ENCODE measurements at places on chromosomes 7 and 10.

GRCh38 chr7:105295596-105296352 lies 92.9 kb downstream of the SRPK2 start:
- peaks cover 36% of the 10 kb centered on the region for H3K4me1 ChIP-seq
- H3K4me3 ChIP-seq, result no peak overlapping the region
- no peaks in the 10 kb centered on the region for H3K27me3 ChIP-seq
- peaks cover 6% of the 10 kb centered on the region for H3K36me3 ChIP-seq
- no peak for DNase-seq

- H3K27ac ChIP-seq, result peak overlapping the region; percentile 37
- peaks cover 4% of the 10 kb centered on the region for H3K4me1 ChIP-seq
- H3K36me3 ChIP-seq, result peaks cover 22% of the 10 kb centered on the region
- DNase-seq, result no peak
- H3K4me3 ChIP-seq, result no peak overlapping the region
These were observed 7.9 kb downstream of the NUDT13 start for GRCh38 chr10:73117976-73118743.

DNA sequence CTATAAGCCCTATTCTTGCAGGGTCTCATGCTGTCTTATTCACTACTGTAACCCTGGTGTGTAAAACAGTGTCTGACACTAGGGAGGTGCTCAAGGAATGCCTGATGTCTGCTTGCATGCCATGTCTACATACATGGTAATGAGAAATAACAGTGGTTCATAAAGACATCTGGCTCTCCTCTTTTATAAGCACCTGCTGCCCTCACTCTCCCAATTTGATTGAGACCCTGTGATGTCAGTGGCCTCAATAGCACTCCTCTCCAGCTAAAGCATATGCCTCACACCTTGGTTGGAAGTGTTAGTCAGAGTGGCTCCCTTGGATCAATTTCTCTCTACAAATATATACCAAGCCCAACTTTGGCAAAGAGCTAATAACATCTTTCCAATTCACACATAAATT lies 30.6 kb downstream of the ANK3 start:
- no peak for DNase-seq
- no peaks in the 10 kb centered on the region for H3K4me1 ChIP-seq
- H3K27ac ChIP-seq, result no peak overlapping the region
- H3K4me3 ChIP-seq, result no peak overlapping the region

- H3K36me3 ChIP-seq, result no peaks in the 10 kb centered on the region
- H3K4me1 ChIP-seq, result peaks cover 12% of the 10 kb centered on the region
- H3K4me3 ChIP-seq, result no peak overlapping the region
- no peak overlapping the region for H3K27ac ChIP-seq
- H3K27me3 ChIP-seq, result peaks cover 3% of the 10 kb centered on the region
These were observed 6.1 kb upstream of the DEPP1 start for GRCh38 chr10:44984671-44985101.

DNA sequence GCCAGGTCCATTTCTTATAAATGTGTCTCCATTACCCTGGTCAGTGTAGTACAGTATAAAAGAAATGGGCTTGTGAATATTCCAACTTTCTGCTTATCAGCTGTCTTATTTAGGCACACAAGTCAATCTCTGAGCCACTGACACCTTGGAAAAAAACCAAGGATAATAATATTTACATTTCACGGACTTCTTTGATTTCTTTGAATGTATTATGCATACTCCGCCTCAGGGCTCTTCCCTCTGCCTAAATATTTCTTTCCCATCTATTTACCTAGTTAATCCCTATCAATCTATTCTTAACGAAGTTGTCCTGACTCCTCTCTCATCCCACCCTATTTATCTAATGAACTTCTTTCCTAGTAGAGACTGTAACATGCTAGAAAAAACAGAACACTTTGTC lies 253.8 kb downstream of the CRPPA start:
- no peak for DNase-seq
- no peak overlapping the region for H3K4me3 ChIP-seq
- no peaks in the 10 kb centered on the region for H3K27me3 ChIP-seq
- H3K36me3 ChIP-seq, result no peaks in the 10 kb centered on the region

- no peak overlapping the region for H3K27ac ChIP-seq
- H3K36me3 ChIP-seq, result peaks cover 16% of the 10 kb centered on the region
- no peak for DNase-seq
- H3K4me1 ChIP-seq, result peaks cover 5% of the 10 kb centered on the region
- no peaks in the 10 kb centered on the region for H3K27me3 ChIP-seq
These were observed 169.0 kb downstream of the MAD1L1 start for GRCh38 chr7:2063563-2064260.

- no peak overlapping the region for H3K27ac ChIP-seq
- DNase-seq, result no peak
- H3K27me3 ChIP-seq, result peaks cover 3% of the 10 kb centered on the region
- no peak overlapping the region for H3K4me3 ChIP-seq
These were observed 31.0 kb downstream of the BET1 start for GRCh38 chr7:93973134-93973533.

- no peaks in the 10 kb centered on the region for H3K27me3 ChIP-seq
- no peak overlapping the region for H3K27ac ChIP-seq
- H3K4me1 ChIP-seq, result peaks cover 28% of the 10 kb centered on the region
- peaks cover 57% of the 10 kb centered on the region for H3K36me3 ChIP-seq
- H3K4me3 ChIP-seq, result no peak overlapping the region
These were observed 19.8 kb downstream of the HNRNPA2B1 start for GRCh38 chr7:26180792-26181198.

GRCh38 chr7:37081436-37081835 lies 357.1 kb upstream of the AOAH start:
- H3K27ac ChIP-seq, result no peak overlapping the region
- no peaks in the 10 kb centered on the region for H3K27me3 ChIP-seq
- H3K4me3 ChIP-seq, result no peak overlapping the region
- peaks cover 49% of the 10 kb centered on the region for H3K36me3 ChIP-seq

GRCh38 chr10:49601857-49602256 lies 8.3 kb upstream of the SLC18A3 start:
- H3K36me3 ChIP-seq, result no peaks in the 10 kb centered on the region
- no peak overlapping the region for H3K27ac ChIP-seq
- H3K27me3 ChIP-seq, result peaks cover 7% of the 10 kb centered on the region
- no peaks in the 10 kb centered on the region for H3K4me1 ChIP-seq
- no peak overlapping the region for H3K4me3 ChIP-seq

DNA sequence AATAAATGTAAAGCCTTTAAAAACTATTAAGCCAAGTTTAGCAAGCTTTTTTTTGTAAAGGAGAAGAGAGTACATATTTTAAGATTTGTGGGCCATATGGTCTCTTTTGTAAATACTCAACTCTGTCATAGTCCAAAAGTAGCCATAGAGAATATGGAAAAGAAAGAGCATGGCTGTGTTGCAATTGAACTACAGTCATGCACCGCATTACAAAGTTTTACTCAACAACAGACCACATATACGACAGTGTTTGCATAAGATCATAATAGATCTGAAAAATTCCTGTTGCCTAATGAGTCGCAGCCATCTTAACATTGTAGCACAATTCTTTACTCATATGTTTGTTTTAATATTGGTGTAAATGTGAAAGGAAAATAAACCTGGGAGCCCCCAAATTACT lies 440.8 kb downstream of the HTR7 start:
- no peak overlapping the region for H3K4me3 ChIP-seq
- no peak overlapping the region for H3K27ac ChIP-seq
- DNase-seq, result no peak
- no peaks in the 10 kb centered on the region for H3K4me1 ChIP-seq
- no peaks in the 10 kb centered on the region for H3K36me3 ChIP-seq

DNA sequence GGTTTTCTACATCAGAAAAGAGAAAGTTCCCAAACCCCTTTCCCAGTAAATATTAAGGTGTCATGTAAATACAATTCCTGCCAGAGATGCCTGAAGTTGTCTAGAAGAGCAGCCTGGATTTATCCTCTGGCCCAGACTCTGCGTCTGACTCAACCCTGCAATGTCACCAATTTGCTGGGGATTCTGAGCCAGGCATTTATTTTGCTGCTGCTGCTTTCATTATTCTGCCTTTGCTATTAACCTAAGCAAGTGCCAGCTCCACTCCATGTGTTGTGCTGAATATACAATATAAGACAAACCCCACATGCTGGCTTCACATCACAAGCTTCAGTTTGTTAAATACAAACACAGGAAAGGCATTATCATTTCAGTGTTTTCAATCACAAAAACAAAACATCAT lies 59.1 kb downstream of the ELAPOR2 start:
- no peaks in the 10 kb centered on the region for H3K4me1 ChIP-seq
- H3K36me3 ChIP-seq, result no peaks in the 10 kb centered on the region
- no peak for DNase-seq
- no peak overlapping the region for H3K4me3 ChIP-seq

DNA sequence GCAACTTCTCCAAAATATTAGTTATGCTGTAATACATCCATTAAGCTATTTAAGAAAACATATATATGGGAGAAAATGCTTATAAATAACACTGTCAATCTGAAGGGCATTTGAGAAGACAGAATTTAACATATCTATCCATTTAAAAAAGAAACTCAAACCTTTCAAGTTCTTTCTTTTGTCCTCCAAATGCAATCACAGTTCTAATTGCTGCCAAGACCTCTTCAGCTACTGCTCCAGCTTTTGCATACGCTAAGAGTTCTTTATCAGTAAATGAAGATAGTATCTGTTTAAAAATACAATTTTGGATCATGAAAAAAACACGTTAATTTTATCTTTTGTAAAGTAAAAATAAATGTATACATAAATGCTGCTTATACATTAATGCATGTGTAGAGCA lies 39.6 kb downstream of the ABCB1 start:
- no peaks in the 10 kb centered on the region for H3K27me3 ChIP-seq
- H3K4me3 ChIP-seq, result no peak overlapping the region
- no peak overlapping the region for H3K27ac ChIP-seq
- no peaks in the 10 kb centered on the region for H3K36me3 ChIP-seq
- peaks cover 1% of the 10 kb centered on the region for H3K4me1 ChIP-seq

GRCh38 chr7:96300986-96301385 lies 20.9 kb downstream of the SLC25A13 start:
- no peak for DNase-seq
- H3K4me3 ChIP-seq, result no peak overlapping the region
- H3K36me3 ChIP-seq, result peaks cover 7% of the 10 kb centered on the region
- no peaks in the 10 kb centered on the region for H3K27me3 ChIP-seq
- no peak overlapping the region for H3K27ac ChIP-seq
- peaks cover 33% of the 10 kb centered on the region for H3K4me1 ChIP-seq

GRCh38 chr7:26388256-26388655 lies 96.6 kb downstream of the SNX10 start:
- H3K4me3 ChIP-seq, result no peak overlapping the region
- peaks cover 55% of the 10 kb centered on the region for H3K27me3 ChIP-seq
- H3K36me3 ChIP-seq, result no peaks in the 10 kb centered on the region
- DNase-seq, result no peak

DNA sequence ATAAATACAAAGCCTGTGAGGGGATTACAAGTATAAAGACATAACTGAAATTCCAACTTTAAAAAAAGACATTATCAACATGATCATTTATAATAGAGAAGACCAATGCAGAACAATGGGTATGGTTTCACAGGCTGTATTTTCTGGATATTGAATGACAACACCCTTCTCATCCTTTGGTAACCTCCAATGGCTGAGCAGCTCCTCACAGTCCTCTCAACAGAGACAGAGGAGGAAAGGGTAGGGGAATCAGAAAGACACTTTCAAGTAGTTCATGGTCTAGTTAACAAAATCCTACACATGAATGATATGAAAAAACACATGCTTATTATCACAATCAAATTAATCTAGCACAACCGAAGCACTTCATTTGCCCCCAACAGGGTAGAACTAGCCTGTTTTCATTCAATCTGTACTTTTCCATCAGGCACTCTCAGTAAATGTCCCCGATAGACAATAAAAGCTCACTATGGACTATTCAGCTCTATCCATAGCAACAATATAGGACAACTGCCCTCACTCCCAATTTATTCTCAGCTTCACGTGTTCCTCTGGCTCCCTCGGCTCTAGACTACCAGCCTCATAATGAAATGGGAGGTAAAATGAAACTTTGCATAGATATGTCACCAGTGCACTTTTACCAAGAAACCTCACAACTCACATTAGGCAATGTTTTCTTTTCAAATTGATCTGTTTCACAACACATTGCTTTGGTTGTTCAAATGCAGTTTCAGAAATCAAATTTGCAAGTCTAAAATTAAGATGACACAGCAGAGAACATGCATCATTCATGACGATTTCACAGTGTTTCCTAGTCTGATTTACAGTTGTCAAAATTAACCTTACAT lies 211.4 kb downstream of the THSD7A start:
- no peak for DNase-seq
- no peak overlapping the region for H3K27ac ChIP-seq
- no peaks in the 10 kb centered on the region for H3K36me3 ChIP-seq
- H3K27me3 ChIP-seq, result no peaks in the 10 kb centered on the region
- no peak overlapping the region for H3K4me3 ChIP-seq

DNA sequence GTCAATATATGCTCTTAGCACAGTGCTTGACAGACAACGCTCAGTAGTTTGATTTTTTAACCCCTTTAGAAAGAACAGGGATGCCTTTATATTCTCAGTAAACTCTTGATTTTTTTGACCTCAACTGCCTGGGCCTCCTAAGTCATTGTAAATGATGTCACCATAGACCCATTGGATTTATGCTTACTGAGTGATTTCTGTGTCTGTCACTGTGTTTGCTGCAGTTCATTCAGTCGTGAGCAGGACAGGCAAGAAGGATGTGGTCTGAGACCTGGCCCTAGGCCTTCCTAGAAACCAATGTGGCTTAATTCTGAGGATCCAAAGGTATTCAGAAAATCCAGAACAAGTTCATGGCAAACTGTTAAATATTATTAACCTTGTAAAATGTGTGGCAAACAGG lies 868.1 kb downstream of the XPNPEP1 start:
- no peaks in the 10 kb centered on the region for H3K36me3 ChIP-seq
- DNase-seq, result no peak
- H3K4me3 ChIP-seq, result no peak overlapping the region
- H3K27me3 ChIP-seq, result no peaks in the 10 kb centered on the region
- no peak overlapping the region for H3K27ac ChIP-seq

- peaks cover 3% of the 10 kb centered on the region for H3K36me3 ChIP-seq
- no peaks in the 10 kb centered on the region for H3K4me1 ChIP-seq
- no peak for DNase-seq
- no peaks in the 10 kb centered on the region for H3K27me3 ChIP-seq
- H3K4me3 ChIP-seq, result no peak overlapping the region
These were observed 51.0 kb upstream of the PPP2R2D start for GRCh38 chr10:131849591-131850382.

- H3K36me3 ChIP-seq, result peaks cover 2% of the 10 kb centered on the region
- H3K4me3 ChIP-seq, result no peak overlapping the region
- H3K4me1 ChIP-seq, result peaks cover 3% of the 10 kb centered on the region
- no peak overlapping the region for H3K27ac ChIP-seq
- no peak for DNase-seq
- peaks cover 10% of the 10 kb centered on the region for H3K27me3 ChIP-seq
These were observed 70.6 kb upstream of the PIK3CG start for GRCh38 chr7:106794276-106795083.

DNA sequence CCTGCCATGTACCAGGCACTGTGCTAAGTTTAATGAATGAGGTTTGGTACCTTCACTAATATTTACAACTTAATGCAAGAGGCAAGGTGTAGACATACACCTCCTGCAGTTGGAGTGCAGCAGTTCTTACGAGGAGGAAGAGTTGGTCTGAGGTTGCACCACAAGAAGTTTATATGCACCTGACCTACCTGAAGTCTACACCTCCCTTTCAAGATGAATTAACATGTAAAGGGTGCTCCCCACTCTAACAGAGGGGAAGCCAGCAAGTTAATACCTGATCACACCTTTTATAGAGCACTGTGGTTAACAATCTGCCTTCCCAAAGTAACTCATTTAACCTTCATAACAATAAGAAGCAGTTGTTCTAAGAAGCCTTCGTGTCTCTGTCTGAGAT lies 120.0 kb downstream of the LYZL1 start:
- DNase-seq, result no peak
- peak overlapping the region; percentile 89 for H3K27ac ChIP-seq
- H3K4me3 ChIP-seq, result peak overlapping the region; percentile 98
- no peaks in the 10 kb centered on the region for H3K36me3 ChIP-seq

Data from activated CD4-positive, alpha-beta T cell treated with anti-CD3 and anti-CD28 coated beads, Interleukin-2, amount 10 ng/mL, durations not matched to agents 24 days and 14 days (primary cell).